ENCODE measurements at places on chromosomes 6 and 20.
A peak's percentile ranks its signal among the peaks of the same experiment; 100 is the strongest.

- no peak for DNase-seq
These were observed 28.1 kb upstream of the AKIRIN2 start for GRCh38 chr6:87729965-87730719.

- DNase-seq: no peak
These were observed 250.4 kb downstream of the NKAIN2 start for GRCh38 chr6:124054034-124054433.

DNA sequence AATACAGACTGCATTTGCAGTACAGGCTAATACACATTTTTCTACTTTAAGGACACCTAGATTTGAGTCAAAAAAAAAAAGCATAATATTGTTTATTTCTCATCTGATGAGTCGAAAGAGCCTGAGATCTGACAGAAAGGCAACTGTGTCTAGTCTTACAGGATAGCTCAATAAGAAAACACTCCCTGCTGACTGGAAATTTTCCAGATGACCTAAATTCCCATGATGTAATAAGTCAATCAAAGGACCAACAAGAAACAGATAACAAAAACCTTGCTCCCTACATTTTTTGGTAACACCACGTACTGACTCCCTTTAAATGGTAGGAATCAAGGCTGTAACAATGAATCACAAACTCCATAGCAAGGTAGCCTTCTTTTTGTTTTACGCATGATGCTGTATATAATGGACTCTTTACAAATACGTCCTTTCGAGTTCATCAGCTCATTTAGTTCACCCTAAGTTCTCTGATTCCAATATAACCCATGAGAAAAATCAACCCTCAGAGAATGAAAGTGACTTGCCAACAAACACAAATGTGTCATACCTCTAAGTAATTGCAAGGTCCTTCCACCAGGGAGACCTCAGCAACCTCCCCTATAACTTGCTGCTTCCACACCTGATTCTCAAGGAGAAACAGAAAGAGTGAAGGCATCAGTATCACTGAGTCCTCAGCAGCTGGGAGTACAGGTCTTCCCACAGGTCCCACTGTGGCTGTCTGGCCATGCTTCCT is 12.1 kb downstream of the TBX18 start:
- DNase-seq: no peak

DNA sequence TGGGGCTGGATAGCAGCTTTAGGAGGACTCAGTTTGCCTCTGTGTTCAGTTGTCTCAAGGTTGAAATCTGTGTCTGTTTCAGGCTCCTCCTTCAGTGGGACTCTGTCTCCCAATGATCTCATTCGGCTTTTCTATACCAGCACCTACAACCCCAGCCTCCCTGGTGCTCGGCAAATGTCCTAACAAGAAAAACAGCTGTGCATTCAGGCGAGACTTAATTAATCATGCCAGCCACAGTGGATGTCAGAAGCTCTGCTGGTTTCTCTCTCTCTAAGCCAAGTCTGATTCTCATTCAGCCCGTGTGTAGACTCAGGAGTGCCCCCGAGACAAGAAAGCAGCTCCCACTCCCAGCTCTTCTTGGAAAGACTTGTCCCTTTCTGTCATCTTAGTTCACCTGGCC is 46.8 kb downstream of the SUN5 start:
- no peak for DNase-seq

DNA sequence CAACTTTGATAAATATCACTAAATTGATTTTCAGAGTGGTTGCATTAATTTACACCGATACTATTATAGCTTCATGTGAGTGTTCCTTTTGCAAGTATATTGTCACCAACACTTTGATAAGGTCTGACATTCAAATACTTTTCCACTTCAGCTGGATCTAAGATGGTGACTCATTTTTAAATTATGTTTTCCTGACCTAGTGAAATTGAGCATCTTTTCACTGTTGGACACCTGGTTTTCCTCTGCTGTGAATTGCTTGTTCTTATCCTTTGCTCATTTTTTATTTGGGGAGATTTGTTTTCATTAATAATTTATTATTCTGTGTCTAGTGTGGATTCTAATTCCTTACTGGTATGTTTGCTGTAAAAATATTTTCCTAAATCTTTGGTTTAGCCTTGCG is 85.2 kb upstream of the PRDM1 start:
- DNase-seq: no peak

DNA sequence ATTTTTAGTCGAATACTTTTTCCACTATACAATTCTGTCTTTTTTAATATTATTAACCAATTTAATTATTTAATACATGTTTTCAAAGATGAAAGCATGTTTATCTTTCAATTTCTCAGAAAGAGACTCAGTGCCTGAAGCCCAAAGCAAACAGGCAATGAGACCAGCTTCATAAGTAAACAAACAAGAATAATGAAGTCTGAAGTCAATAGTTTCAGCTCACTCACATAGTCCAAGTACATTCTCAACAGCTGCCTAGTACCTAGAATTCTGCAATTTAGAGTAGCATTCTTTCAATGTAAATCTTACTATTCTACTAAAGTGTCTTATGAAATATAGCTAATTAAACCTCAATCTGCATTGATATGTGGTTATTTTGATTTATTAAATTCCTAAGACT is 626.5 kb upstream of the NRSN1 start:
- no peak for DNase-seq

- no peak for DNase-seq
These were observed 1.2 kb downstream of the IRF4 start for GRCh38 chr6:392441-393390.

GRCh38 chr6:33029328-33030184 is 20.2 kb upstream of the HLA-DOA start:
- DNase-seq: no peak

DNA sequence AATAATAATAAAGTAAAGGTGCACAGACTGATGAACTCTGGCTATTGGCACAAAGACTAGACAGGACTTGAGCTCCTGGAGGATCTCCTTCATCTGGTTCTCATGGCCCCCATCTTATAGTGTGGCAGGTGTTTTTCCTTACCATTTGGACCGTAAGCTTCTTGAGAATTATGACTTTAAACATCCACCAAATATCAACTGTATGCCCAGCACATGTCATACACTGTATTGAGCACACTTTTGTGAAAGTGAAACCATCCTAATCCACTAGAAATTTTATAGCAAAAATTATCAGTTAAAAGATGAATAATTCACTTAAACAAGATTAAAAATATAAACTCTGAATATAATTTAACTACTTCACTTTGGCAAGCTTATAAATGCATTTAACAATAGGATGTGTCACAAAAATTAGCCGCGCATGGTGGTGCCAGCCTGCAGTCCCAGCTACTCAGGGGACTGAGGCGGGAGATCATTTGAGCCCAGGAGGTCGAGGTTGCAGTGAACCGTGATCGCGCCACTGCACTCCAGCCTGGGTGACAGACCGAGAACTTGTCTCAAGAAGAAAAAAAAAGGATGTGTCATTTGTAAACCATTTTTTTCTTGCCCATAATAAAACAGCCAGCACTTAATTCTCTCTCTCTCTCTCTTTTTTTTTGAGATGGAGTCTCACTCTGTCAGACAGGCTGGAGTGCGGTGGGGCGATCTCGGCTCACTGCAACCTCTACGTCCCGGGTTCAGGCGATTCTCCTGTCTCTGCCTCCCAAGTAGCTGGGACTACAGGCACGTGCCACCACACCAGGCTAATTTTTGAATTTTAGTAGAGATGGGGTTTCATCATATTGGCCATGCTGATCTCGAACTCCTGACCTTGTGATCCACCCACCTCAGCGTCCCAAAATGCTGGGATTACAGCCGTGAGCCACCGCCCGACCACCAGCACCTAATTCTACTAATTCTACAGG is 9.1 kb downstream of the HIVEP2 start:
- DNase-seq: no peak

GRCh38 chr20:36315545-36316351 is 9.6 kb downstream of the DLGAP4 start:
- no peak for DNase-seq

GRCh38 chr6:52635049-52635577 is 35.8 kb upstream of the TMEM14A start:
- DNase-seq: no peak

DNA sequence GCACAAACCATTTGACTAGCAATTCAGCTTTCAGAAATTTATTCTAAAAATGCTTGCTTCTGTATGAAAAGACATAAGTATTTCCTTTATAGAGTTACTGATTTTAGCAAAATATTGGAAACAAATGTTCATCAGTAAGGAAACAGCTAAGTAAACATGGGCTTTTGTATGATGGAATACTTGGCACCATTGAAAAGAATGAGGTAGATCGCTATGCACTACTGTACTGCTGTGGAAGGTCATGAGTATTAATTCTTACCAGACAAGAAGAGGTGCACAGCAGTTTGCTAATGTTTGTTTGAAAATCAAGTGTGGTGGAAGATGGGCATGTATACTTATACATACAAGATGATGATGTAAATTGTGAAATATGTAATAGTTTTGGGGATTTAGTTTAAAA is 73.0 kb downstream of the FARS2 start:
- DNase-seq: no peak

GRCh38 chr6:26175428-26176181 is 88.4 kb downstream of the HFE start:
- DNase-seq: peak; percentile 51

GRCh38 chr6:22471132-22471690 is 98.2 kb upstream of the HDGFL1 start:
- no peak for DNase-seq

- DNase-seq: no peak
These were observed 281.9 kb upstream of the RNF24 start for GRCh38 chr20:4297127-4297826.

- DNase-seq: no peak
These were observed 19.7 kb upstream of the GTSF1L start for GRCh38 chr20:43746344-43747137.

Measured in stimulated activated CD4-positive, alpha-beta T cell treated with anti-CD3 and anti-CD28 coated beads, Interleukin-1b, Interleukin-23, amount 100 ng/mL, for 4 hours (primary cell).